T-helper 22 cell (primary cell): ENCODE measurements at places on chromosomes 3 and 15.

DNA sequence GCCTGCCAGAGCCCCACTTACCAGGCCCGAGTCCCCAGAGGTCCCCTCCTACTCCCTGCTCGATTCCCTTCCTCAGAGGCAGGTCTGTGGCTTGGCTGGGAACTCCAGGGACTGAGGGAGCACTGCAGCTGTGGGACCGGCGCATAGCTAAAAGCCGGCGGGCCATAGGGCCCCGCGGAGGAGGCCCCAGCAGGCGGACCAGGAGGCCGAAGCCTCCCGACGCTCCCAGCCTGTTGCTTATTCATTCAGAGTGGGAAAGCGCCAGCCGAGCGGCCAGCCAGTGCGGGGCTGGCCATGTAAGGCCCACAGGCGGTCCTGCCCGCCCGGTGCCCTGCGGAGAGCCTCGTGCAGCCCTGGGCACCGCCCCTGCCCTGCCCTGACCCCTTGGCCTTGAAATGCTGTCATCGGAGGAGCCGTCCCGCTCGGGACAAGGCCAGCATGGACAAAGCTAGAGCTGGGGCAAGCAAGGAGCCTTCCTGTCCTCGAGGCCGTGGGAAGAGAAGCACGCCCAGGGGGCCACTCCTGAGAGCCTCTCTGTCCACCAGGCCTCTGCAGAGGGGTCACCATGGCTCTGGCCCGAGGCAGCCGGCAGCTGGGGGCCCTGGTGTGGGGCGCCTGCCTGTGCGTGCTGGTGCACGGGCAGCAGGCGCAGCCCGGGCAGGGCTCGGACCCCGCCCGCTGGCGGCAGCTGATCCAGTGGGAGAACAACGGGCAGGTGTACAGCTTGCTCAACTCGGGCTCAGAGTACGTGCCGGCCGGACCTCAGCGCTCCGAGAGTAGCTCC is at the start of gene LOXL1:
Gene LOXL1, plus strand, starts transcription at position 244 of the 784 bp plus-strand sequence. Its CDS starts 322 bp downstream, at position 566.
- no peak for DNase-seq

- no peak for DNase-seq
Measured at GRCh38 chr3:138845771-138846173, 11.0 kb upstream of the PIK3CB start.

GRCh38 chr15:45093013-45093412 is 21.0 kb downstream of the DUOX2 start:
- no peak for DNase-seq

DNA sequence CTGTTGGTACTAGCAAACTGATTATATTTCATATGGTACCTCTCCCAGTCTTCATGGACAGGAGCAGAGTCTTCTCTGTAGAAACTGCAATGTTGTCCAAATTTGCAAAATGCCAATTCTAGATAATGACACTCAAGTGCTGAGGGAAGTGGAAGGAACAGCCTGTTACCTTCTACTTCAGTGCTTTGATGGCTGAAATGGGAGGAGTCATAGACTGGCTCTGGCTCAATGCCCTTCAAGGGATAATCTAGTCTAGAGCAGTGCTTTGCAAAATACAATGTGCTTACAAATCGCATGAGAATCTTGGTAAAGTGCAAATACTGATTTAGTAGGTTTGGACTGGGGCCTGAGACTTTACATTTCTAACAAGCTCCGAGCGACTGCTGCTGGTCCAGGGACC is 51.7 kb upstream of the ACP3 start:
- DNase-seq = no peak

DNA sequence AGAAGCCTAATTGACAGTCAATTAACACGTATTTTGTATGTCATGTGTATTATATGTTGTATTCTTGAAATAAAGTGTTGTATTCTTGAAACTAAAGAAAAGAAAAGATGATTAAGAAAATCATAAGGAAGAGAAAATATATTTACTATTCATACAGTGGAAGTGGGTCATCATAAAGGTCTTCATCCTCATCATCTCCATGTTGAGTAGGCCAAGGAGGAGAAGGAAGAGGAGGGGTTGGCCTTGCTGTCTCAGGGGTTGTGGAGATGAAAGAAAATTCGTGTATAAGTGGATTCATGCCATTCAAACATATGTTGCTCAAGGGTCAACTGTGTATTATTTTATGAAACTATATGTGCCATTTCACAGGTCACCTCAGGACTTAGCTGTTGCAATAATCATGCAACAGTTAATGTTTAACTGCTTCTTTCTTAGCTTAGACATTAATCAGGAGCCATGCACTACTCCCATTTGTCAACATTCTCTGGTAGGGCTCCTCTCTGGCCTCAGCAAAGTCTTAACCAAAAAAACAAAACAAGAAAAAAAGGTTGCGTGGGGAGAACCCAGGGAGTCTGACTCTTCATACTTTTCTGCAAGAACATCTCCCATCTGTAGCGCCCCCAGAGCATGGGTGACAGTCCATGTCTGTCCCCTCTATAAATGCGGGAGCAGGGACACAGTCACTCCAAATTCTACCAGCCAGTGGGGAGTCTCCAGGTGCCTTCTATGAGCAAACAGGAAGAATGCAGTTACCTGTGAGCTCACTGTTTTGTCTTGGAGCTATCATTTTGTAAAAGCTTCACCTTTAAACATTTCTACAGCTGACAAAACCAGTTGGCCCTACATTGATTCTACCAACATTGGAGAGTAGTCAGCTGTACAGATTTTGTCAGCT is 19.9 kb upstream of the LRRC2 start:
- DNase-seq = no peak

DNA sequence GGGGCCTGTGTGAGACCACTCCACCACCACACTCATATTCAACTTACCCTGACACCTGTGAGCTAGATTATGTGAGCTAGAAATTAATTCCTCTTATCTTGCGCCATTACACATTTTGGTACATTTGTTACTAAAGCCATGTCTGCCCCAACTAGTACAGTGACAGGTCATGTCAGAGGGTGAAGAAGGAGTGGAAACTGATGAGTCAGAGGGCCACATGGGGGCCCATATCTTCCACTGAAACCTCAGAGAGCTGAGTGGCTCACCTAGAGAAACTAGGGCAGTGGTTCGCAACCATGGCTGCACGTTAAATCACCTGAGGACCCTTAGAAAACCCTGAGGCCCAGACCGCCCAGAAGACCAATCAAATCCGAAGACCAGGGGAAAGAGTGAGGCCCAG is 15.7 kb upstream of the MEF2A start:
- no peak for DNase-seq

DNA sequence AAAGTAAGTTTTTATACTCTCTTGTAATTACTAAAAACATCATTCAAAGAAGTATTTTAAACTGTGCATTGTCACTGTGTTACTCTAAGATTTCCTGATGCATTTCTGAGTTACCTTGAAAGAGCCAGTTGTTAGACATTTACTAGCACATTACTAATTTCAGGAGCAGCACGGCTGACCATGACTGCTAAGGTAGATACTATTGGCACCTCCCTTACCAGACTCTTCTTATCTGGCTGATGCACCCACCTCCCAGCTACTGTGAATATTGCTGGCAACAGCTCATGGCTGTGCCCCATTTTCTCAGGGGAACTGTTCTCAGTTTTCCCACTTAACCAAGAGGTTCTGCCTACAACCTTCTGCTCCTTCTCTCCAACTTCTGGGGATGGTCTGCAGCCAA is 29.4 kb downstream of the COL6A5 start:
- DNase-seq = no peak

DNA sequence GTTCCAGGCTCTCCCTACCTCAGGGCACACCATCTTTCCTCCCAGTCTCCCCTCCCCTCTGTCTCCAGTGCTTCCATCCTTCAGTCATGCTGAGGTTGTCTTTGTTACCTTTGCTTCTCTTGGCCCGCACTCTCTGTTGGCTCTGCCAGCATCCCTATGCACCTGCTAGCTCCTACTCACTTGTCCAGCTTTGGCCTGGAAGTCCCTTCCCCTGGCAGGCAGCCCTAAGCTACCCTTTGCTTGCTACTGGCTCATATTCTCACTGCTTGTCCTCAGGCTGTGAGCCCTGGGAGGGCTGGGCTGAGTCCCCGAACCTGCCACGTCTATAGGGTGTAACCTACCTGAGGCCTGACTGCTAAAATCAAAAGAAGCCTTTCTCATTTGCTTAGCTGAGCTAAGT is 122.7 kb downstream of the PGPEP1L start:
- DNase-seq = no peak

DNA sequence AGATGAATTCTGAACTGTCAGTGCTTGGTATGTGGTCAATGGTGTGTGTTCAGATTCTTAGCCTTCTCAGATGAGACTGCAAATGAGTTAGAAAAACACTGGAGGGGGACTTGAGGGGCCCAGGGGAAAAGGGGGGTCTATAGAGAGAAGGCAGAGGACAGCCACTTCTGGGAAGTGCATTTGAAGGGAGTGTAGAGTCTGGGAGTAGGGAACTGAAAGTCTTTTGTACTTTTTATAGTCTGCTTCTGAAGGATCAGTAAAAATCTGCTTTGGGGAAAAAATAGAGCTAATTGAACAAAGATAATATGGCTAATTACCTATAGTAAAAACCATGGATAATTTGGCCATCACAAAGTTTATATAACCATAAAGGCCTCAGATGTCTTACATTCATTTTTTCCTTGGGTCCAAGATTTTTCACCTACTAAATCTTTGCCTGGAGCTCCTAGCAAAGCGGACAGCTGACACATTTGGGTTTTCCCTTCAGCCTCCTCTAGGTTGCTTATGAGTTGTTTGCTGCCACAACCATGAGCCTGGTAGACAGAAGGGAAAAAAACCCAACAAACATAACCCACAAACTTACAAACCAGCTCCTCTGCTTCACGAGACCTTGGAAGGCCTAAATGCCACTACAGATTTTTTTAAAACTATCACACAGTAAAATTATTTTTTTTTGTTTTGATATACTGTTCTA is 48.8 kb downstream of the CD86 start:
- DNase-seq = no peak

- DNase-seq = no peak
Measured at GRCh38 chr15:78130466-78131294, 565 bp downstream of the CIB2 start.

GRCh38 chr3:142282503-142282902 is 57.1 kb upstream of the GK5 start:
- no peak for DNase-seq

GRCh38 chr15:80684697-80685096 is 10.4 kb upstream of the ABHD17C start:
- DNase-seq = no peak

GRCh38 chr3:142429582-142429981 is 18.3 kb downstream of the XRN1 start:
- DNase-seq = no peak

GRCh38 chr15:28942046-28942445 is 56.3 kb downstream of the APBA2 start:
- DNase-seq = no peak

GRCh38 chr3:136311261-136311660 is 61.1 kb downstream of the PCCB start:
- no peak for DNase-seq

DNA sequence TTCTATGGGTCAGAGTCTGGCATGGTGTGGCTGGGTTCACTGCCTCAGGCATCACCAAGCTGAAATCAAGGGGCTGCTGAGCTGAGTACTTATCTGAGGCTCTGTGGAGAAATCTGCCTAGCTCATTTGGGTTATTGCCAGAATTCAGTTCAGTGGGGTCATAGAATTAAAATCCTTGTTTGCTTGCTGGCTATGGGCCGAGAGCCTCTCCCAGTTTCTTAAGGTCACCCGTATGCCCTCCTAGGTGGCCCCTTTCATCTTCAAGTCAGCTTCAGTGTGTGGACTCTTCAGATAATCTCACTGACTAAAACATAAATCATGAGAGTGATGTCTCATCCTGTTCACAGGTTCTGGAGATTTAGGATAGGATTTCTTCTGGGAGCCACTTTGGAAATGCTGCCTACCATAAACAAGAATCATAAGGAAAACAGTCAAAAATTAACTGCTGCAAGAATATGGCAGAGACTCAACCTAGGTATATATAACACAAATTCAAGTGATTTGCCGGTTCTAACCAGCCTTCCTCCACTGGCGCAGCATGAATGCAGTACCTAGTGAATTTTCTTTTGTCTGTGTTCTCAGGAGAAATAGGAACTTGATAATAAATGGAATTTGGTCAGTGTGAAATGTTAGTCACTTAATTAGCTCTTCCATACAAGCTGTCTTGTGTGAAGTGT is 5.3 kb downstream of the CP start:
- no peak for DNase-seq

GRCh38 chr3:156341831-156342416 is 213.0 kb downstream of the SSR3 start:
- no peak for DNase-seq

GRCh38 chr3:72141264-72141663 is 356.3 kb upstream of the PROK2 start:
- no peak for DNase-seq

DNA sequence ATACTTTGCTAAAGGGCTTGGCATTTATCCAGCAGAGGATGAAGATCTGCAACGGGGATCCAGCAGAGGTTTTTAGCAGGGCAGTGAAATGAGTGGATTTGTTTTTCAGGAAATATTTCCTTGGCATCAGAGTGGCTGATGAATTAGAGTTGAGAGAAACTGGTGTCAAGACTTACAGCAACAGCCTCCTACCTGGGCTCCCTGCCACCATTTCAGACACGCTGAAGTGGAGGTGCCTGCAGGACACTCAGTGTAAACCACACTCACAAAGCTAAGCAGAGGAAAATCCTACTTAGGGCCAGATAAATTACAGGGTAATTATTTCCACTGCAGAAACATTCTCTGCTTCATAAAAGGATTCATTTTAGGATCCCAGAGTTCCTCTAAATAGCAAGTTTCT is 519.7 kb downstream of the FGF12 start:
- no peak for DNase-seq

GRCh38 chr3:123258811-123259420 is 57.2 kb downstream of the SEC22A start:
- DNase-seq = no peak

DNA sequence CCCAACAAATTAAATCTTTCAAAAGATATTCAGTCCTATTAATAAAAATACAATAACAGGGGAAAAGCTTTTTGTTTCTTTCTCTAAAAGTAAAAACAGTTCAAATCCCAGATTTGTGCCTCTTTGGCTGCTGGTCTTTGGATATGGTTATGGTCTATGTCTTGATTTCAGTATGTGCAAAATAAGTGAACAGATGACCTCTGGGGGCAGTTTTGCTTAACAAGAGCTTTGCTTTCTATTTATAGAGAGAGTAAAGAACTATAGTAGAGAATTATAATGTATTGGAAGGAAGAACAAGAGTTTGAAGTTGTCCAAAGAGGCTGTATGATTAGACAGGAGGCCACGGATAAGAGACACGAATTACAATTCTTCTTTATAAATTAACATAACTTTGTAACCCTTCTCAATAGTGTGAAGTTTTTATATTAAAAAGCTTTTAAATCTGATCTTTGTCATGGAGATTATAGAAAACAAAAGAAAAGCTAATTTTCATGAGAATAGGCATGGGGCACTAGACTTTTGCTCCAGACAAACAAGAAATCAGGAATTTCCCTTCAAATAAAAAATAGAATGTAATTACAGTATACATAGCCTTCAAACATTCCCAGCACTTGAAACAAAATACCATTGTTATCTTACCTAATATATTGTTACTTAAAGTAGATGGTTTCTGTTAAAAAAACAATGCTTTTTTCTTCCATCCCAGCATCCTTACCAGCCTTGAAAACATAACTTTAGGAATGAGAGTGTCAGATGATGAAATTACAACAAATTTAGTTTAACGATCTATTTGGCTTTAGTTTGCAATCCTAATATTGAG is 432.7 kb upstream of the ARHGEF26 start:
- DNase-seq = no peak

GRCh38 chr3:88918841-88919240 is 188.6 kb upstream of the EPHA3 start:
- DNase-seq = no peak
